Bronchial smooth muscle cell (primary cell): ENCODE measurements at places on chromosomes 7 and 10. TPM values are rescaled to one million over a fixed set of nuclear protein-coding genes. Genes with fewer than 3 reads are reported as not detected.

The SP8 gene
- total RNA-seq, result not detected in 2 replicates

The LLCFC1 gene
- total RNA-seq, result not detected in 2 replicates

The ADARB2 gene
- under 0.01 TPM in 1 of 2 replicates, not detected in the other for total RNA-seq

The LRIT1 gene
- not detected in 2 replicates for total RNA-seq

The CC2D2B gene
- total RNA-seq, result 0.09 TPM in 1 of 2 replicates, not detected in the other

The IFIT1B gene
- under 0.01 TPM in 1 of 2 replicates, not detected in the other for total RNA-seq

The ARHGEF35 gene
- total RNA-seq, result 2.5 and 2.7 TPM in 2 replicates

The PSTK gene
- 6.1 and 7.3 TPM in 2 replicates for total RNA-seq

The PLPP4 gene
- under 0.01 and 0.60 TPM in 2 replicates for total RNA-seq

The NUTM2D gene
- 1.6 and 2.0 TPM in 2 replicates for total RNA-seq

The LIPM gene
- not detected in 2 replicates for total RNA-seq

The TFR2 gene
- 0.26 TPM in 1 of 2 replicates, not detected in the other for total RNA-seq

The PRRT4 gene
- not detected in 2 replicates for total RNA-seq

The CDK5 gene
- total RNA-seq, result 29.6 TPM in 2 replicates

The ADRB1 gene
- total RNA-seq, result not detected in 2 replicates

The HOXA13 gene
- total RNA-seq, result not detected in 2 replicates

The SLC13A1 gene
- total RNA-seq, result not detected in 2 replicates

The RELN gene
- 0.63 and 9.4 TPM in 2 replicates for total RNA-seq

The TMEM229A gene
- total RNA-seq, result not detected in 2 replicates

The DIP2C gene
- 12.3 and 18.4 TPM in 2 replicates for total RNA-seq

The HSPA12A gene
- total RNA-seq, result 1.4 and 7.1 TPM in 2 replicates

The PTER gene
- total RNA-seq, result 4.6 and 8.9 TPM in 2 replicates

The IFIT5 gene
- total RNA-seq, result 18.8 and 20.0 TPM in 2 replicates

The LIPJ gene
- under 0.01 and 0.16 TPM in 2 replicates for total RNA-seq

The CCZ1B gene
- 44.9 and 59.0 TPM in 2 replicates for total RNA-seq

The AS3MT gene
- 4.7 and 8.1 TPM in 2 replicates for total RNA-seq

The SFRP5 gene
- not detected in 2 replicates for total RNA-seq

The NRCAM gene
- 0.17 and 1.4 TPM in 2 replicates for total RNA-seq

The DNAJB12 gene
- total RNA-seq, result 14.8 and 16.7 TPM in 2 replicates

The DKK1 gene
- total RNA-seq, result 11.0 and 18.4 TPM in 2 replicates

The MACC1 gene
- 0.09 and 0.47 TPM in 2 replicates for total RNA-seq

The NKX2-3 gene
- not detected in 2 replicates for total RNA-seq

The C1QL3 gene
- total RNA-seq, result 0.09 TPM in 1 of 2 replicates, not detected in the other

The MDH2 gene
- total RNA-seq, result 40.4 and 54.4 TPM in 2 replicates

The GRID1 gene
- not detected in 2 replicates for total RNA-seq

The R3HCC1L gene
- 16.7 and 17.1 TPM in 2 replicates for total RNA-seq

The ASB4 gene
- total RNA-seq, result not detected in 2 replicates

The SMO gene
- total RNA-seq, result 8.7 and 26.5 TPM in 2 replicates

The SGCE gene
- total RNA-seq, result 68.9 and 97.0 TPM in 2 replicates

The SND1 gene
- 202 and 206 TPM in 2 replicates for total RNA-seq

The FAM25A gene
- total RNA-seq, result not detected in 2 replicates
